ENCODE measurements at places on chromosomes 6 and 20.
A peak's percentile ranks its signal among the peaks of the same experiment; 100 is the strongest.

DNA sequence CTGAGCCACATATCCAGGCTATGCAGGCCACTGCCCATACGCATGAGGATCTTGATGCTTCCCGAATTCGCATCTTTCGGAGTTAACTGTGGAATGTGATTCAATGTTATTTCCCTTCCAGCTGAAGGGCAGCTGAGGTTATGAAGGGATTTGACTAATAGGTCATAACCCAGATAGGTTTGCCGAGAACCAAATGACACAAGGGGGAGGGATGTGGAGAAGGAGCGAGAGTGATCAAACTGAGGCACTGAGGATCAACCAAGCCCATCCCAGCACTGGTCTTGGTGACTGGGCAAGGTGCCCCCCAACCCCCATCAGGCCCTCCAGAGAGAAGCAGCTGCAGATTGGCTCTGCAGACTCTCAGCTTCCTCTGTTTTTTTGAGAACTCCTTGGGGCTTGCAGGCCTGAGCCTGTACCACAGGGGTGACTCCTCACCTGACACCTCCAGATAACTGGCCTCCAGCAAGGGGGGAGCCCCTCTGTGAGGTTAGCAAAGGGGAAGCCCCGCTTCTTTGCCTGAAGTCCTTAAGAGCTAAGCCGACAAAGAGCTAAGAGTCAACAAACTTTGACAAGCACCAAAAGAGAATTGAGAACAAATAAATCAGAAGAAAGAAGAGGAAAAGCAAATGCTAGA is 185.9 kb downstream of the PDE7B start:
- DNase-seq: no peak

DNA sequence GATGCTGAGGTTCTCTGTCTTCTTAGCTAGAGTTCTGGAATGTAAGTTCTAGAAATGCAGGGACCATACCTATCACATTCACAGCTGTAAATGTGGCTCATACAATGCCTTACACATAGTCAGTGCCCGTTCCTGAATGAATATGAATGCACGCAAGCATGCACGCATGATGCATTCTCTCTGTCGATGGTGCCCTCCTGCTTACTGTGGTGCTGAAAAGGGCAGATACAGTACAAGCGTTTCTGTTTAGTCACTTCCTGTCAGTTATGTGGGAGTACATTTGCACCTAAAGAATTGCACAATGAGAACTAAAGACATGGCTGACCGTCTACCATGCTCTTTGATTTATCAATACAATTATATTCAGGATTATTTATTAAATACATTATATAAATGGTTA is 152.2 kb upstream of the SOX4 start:
- DNase-seq: peak; percentile 76

DNA sequence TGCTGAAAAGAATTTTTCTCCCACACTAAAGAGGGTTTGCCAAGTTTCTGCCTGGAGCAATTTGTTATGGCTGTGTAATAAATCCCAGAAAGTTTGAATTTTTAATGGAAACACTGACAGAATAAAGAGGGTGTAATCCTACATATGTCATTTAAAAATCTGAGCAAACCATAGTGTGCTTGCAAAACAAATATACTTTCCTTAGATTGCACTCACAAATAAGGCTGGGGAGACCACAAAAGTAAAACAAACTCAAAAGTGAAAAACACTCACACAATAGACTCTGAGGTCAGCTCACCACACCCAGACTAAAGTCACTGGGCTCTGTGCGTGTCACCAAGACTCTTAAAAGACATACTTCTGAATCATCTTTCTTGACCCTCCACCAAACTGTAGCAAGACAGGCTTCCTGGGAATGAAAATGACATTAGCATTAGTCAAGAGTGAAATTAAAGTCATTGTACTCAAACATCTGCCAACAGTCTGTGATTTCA is 4.8 kb upstream of the ATXN1 start:
- DNase-seq: no peak

- no peak for DNase-seq
Observed at GRCh38 chr6:139418481-139419132, 44.2 kb upstream of the CITED2 start.

DNA sequence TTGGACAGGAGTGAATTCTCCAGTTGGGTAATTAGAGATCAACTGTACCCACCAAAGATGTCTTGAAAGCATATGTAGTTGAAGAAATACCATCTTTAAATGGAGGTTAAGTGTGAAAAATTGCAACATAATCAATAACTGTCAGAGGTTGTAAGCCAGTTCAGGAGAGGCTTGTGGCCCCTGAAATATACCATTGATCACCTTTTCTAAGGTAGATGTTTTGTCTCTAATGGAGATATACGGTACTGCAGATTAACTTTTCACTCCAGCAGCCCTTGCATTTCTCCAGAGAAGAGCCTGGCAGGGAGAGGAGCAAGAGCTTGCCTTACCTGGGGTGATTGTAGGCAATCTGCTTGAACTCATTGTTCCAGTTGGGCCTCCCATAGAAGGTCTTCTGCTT is 48.8 kb downstream of the NOX3 start:
- DNase-seq: no peak

GRCh38 chr6:148118244-148118643 is 224.4 kb upstream of the SASH1 start:
- DNase-seq: no peak

- no peak for DNase-seq
Observed at GRCh38 chr6:89368999-89369398, 16.5 kb upstream of the UBE2J1 start.

DNA sequence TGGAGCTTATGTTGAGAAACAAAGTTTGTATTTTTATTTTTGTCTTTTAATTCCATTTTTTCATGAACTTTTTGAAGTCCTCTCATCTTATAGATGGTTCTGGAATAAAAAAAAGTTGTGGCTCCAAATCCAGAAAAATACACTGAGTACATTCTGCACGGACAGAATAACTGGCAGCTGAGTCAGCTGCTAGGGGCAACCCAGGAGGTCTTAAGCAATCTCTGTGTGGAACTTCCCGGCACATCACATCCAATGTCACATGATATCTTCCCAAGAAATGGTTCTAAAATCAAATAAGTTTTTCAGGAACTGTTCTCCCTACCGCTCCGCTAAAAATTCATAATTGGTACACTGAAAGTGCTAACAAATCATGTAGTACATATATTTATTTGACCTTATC is 29.8 kb downstream of the SLC13A3 start:
- no peak for DNase-seq

DNA sequence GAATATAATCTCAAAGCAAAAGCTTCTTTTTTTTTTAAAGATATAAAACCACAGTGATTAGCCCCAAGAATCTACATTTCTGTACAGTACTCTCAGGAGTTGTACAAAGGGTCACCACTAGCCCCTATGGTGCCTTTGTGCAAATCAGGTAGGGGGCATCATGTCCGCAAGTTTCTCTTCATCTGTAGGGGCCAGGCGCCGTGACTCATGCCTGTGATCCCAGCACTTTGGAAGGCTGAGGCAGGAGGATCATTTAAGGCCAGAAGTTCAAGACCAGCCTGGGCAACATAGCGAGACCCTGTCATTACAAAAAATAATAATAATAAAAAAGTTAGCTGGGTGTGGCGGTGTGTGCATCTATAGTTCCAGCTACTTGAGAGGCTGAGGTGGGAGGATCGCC is 63.9 kb downstream of the ZMYND8 start:
- no peak for DNase-seq

DNA sequence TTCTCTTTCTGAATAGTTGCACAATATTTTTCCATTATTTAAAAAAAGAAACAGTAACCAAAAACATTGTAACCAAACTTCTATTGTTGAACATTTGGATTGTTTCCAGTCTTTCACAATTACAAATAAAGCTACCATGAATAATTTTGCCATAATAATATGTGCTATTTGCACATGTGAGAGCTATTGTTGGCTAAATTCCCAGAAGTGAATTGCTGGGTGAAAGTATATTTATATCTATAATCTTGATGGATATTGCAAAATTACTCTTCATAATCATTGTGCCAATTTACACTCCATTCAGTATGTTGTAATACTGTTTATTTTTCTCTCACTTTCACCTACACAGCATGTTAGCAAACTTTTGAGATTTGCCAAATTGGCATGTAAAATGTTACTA is 36.6 kb upstream of the SLC22A16 start:
- no peak for DNase-seq

GRCh38 chr6:75437421-75437891 is 56.1 kb downstream of the FILIP1 start:
- DNase-seq: no peak

- no peak for DNase-seq
Observed at GRCh38 chr20:50538276-50538675, 28.1 kb downstream of the PTPN1 start.

DNA sequence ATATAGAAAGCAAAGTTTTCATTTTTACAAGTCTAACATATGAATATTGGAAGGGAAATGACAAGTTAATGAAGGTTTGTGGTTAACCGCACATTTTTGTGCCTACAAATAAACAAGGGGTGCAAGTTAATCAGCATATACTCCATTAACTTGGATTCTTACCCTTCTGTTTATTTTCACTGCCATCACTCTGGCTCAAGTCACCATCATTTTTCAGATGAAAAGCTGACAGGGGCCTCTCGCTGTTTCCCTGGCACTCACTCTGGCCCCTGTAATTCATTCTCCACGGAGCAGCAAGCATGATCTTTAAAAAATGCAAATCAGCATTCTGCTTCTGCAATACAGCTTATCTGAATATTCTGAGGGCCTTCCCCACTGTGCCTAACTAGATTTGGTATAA is 29.8 kb downstream of the APCDD1L start:
- no peak for DNase-seq

DNA sequence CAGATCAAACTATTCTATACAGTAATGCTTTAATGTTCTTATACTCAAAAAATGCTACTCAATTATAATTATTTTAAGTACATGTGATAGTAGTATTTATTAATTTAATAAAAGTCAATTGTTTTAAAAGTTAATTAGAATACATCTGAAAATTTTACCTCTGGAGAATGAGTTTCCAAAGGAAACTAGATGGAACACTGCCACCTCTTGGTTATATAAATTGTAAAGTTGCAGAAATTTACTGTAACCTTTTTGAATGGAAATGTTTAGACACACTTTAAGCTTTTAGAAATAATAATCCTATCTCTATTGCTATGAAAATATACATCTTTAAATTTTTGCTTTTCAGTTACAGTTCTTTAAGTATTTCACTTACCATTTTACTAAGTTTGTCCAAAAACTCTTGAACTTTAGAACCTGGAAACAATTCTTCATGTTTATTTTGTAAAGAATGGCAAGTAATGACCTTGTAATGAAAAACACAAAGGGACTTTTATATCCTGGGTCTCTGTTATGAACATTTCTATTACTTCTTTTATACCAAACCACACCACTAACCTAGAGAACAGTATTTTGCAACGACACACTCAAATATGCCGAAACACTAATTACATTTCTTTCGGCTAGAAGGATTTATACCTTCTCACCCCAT is 10.9 kb upstream of the BMP5 start:
- DNase-seq: no peak

- no peak for DNase-seq
Observed at GRCh38 chr20:57768519-57768918, 58.7 kb upstream of the PMEPA1 start.

DNA sequence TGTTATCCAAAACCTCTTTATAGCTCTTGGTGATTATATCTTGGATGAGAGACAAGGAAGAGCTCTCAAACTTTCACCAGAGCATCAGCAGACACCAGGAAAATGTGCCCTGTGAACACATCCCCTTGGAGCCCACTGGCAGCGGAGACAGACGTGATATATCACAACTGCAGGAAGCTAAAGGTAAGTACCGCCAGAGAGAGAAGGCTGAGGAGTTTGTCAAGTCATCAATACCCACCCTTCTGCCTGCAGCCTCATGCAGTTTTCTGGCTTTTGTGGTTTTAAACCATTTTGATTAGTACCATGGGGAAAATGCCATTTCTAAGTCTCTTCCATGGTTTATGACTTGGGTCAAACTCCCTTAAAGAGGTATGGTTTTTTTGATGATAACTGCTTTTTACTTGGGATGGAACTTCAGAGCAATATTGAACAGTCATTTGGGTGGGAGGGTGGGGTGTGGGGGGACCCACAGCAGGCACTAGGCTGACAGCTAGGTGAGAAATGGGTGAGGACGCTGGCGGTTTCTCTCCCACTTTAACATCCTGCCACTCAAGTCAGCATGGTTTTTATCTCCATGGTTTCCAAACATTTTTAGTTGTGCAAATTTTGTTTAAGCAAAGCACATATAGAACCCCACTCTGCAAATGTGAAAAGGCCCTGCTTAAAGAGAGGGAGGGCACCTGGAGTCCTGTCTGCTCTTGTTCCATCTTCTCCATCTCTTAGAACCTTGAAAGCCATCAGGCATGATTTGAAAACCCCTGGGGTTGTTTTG is 108.4 kb downstream of the SCML4 start:
- DNase-seq: no peak

DNA sequence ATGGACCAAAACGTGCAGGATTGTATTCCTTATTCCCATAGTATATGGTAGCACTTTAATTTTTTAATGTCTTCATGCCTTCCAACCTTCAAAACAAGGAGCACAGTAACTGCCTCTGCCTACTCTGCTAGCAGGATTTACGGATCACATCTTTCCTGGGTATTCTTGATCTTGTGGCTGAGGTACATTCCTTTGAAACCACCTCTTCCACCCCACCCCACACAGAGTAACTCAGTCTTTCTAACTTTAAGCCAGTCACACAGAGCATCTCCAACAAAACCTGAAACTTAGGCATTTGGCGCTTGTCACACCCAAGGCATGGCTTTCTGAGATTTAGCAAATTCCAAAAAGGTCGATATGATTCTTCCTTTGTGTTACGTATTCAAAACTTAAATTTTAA is 2.3 kb upstream of the ID4 start:
- no peak for DNase-seq

DNA sequence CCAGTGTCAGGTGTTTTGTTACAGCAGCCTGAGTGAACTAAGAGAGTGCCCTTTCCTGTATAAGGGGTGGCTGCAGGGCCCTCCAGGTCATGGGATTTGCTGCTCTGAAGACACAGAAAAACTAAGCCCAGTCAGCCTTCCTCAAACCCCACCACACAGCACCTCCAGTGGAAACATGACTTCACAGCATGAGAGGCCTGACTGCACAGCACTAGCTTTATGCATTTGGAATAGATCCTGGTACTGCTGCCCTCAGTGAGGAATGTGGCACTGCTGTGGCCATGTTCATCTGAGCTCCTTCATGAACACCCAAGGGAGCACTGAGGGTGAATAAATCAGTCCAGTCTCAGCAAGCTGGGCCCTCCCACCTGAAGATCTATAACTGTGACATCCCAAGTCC is 296.1 kb upstream of the FOXQ1 start:
- DNase-seq: no peak

DNA sequence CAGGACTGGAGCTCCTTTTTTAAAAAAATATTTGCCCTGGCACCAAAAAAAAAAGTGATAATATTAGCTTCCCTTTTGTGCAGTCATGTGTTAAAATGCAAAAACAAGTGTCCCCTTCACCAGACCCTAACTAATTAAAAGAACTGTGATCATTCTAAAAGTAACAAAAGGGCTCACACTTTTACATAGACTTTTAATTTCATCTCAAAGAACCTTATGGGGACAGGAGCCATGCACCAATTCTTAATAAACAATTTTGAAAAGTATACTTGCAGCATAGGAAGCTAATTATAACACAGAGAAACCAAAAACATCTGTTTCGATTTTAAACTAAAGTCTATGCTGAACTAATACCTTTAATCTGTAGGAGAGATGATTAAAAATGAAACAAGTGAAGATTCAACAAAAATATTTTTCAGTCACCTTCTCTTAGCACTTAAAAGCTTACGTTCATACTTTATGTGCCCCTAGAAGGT is 17.3 kb downstream of the STX7 start:
- no peak for DNase-seq

- peak; percentile 70 for DNase-seq
Observed at GRCh38 chr6:4344317-4344899, 209.0 kb upstream of the ECI2 start.

- no peak for DNase-seq
Observed at GRCh38 chr6:67722861-67723261, 912.2 kb upstream of the ADGRB3 start.

- DNase-seq: no peak
Observed at GRCh38 chr6:128406453-128406852, 113.9 kb downstream of the PTPRK start.
